IMR-90 (cell line): ENCODE measurements at places on chromosomes 2 and 18.

DNA sequence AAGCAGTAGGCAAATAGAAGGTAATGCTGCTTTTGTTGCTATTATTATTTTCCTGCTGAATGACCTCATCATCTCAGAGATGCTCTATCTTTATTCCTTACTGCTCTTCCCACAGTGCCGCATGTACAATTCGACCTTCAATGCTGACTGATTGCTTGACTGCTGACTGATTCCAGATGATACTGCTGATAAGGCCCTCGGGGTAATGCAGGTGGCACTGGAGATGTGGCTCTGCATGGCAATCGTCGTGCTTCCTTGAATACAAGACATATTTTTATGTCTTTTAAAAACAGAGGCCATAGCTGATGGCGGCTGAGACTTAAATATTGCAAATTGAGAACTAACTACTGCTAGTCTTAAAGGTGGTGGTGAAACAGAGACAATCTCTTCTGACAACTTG is 146.6 kb downstream of the LOXHD1 start:
- DNase-seq, result no peak

- DNase-seq, result no peak
Observed at GRCh38 chr2:174826051-174826450, 61.8 kb upstream of the CHRNA1 start.

GRCh38 chr2:174025271-174026121 is 60.3 kb upstream of the SP3 start:
- DNase-seq, result peak; percentile 89

DNA sequence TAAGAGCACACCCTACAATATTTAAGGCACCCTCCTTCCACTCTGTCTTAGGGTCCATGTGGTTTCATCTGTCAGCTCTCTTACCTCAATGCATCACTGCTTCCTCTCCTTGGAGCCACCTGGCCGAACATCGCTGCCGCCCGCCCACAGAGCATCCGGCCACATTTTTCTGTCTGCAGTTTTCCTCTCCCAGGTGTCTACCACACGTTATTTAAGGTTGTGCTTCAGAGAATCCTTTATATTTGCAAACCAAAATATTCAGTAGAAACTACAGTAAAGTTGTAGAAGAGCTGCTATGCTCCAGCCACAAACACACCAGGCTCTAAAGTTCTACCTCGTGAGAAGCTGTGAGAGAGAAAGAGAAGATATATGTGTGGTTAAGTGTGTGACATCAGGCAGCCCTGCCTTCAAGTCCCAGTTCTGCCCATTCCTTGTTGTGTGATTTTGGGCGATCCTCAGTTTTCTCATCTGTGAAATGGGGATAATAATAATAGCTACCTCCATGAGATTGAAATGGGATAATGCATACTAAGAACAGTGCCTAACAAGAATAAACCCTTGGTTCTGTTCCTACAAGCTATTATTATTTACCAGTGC is 4.9 kb upstream of the STK17B start:
- DNase-seq, result no peak

DNA sequence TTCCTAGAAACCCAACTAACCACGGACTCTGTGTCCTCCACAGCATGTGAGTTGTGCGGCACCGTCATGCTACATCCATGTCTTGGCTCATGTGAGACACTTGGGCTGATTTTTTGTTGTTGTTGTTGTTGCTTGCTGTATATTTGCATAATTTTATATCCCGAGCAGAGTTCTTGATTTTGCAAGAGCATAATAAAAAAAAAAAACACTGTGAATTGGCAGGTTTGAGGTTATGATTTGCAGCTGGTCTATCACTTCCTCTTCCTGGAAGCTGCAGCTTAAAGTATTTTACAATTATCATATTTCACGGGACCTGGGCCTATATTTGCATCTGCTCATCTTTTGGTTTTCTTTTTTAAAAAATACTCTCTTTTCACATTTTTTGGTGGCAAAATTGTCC is 142.3 kb upstream of the NRP2 start:
- DNase-seq, result no peak

DNA sequence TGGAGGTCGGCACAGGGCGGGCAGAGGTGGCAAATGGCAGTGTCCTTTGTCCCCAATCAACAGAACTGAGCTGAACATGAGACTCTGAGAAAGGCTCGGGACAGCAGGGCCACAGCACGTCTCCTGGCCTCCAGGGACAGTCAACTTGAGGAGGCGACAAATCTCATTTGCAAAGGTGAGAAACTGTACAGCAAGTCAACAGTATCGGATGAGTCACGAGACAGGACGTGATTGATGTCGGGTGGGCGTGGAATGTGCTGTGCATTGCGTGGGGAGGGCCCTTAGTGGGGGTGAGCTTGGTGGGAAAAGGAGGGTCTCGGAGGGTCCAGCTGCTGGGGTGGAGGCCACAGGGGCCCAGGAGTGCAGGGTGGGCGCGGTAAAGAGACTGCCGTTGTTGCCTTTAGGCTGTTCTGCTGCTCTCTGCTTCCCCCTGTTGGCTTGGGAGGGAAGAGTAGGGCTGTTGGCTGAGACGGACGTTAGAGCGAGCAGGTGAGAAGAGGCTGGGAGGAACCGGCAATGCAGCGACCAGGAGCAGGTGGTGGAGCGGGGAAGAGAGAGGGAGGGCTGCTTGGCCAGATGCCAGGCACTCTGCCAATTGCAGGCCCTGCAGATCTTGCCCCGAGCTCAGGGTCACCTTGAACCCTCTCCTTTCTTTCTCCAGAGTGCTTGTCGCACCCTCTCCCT is 164.3 kb downstream of the BCL2 start:
- no peak for DNase-seq

GRCh38 chr2:57199663-57200062 is 846.9 kb upstream of the VRK2 start:
- no peak for DNase-seq

DNA sequence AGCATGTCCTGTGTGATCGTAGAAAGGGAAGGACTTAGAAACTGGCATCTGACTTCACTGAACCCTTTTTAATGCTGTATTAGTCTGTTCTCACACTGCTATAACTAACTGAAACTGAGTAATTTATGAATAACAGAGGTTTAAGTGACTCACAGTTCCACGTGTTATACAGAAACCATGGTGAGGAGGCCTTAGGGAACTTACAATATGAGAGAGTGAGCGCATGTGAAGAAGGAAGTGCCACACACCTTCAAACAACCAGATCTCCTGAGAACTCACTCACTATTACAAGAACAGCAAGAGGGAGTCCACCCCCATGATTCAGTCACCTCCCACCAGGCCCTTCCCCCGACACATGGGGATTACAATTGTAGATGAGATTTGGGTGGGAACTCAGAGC is 811.3 kb downstream of the CPS1 start:
- DNase-seq, result no peak

GRCh38 chr18:4267641-4268040 is 187.5 kb downstream of the DLGAP1 start:
- no peak for DNase-seq

DNA sequence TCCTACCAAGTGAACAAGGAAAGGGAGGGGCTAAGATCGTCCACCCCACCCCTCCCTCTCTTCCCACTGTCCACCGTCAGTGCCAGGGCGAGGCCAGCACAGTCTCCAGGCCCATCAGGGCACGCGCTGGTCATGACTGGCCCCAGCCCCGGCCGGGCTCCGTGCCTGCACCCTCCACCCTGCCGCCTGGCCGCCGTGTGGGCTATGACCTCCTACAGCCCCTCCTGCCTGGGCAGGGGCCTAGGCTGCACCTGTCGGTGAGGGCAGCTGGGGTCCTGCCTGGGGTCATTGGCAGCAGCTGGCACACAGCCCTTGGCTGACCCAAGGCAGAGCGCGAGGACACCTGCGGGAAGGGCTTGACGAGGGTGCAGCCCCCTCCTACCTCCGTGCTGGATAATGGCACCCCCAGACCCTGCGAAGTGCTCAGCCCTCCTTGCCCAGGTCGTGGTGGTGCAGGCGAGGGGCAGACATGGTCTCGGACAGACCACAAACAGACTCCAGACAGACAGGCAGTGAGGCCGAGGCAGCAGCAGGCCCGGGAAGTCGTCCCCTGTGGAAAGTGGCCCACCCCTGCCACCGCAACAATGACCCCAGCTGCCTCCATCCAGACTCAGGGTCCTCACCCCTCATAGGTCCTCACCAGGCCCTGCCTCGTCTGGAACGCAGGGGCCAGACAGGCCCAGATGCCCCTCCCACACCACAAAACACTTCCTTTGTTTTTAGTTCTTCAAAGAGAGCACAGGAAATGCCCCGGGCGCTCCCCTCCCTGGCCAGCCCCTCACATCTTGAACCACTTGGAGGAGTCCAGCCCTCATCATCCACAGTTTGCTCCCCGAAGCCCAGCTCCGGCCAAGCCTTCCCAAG is 43.1 kb upstream of the GPC1 start:
- no peak for DNase-seq

DNA sequence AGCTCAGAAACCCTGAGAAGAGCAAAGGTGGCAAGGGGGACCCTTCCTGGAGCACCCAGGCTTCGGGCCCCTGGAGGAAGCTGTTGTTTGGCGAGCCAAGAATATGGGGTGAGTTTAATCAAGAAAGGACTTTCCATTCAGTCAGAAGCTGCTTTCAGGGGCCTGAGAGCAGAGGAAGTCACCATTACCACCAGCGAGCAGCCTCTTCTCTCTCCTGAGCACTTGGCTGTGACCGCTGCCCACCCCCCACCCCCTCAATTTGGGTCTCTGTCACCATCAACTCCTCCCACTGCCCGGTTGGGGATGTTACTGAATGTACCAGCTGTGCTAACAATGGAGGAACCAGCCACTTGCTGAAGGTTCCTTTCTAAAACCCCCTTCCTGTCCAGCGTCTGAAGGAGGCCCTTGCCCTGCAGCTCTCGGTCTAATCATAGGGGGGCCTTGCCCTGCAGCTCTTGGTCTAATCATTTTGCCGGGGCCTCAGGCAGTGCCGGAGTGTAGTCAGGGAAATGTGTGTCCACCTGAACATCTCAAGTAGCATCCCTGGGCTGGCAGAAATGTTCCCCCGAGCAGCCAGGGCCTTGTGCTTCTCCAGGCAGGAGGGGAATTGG is 943 bp downstream of the INPP5D start:
- no peak for DNase-seq
